NK-92 treated with Interleukin-12 subunit alpha and Interleukin-12 subunit beta, amount 100 ng/mL, for 24 hours (cell line): ENCODE measurements at places on chromosomes 16 and 17.

GRCh38 chr17:13171790-13172189 is 154.0 kb upstream of the ELAC2 start:
- no peak for DNase-seq

DNA sequence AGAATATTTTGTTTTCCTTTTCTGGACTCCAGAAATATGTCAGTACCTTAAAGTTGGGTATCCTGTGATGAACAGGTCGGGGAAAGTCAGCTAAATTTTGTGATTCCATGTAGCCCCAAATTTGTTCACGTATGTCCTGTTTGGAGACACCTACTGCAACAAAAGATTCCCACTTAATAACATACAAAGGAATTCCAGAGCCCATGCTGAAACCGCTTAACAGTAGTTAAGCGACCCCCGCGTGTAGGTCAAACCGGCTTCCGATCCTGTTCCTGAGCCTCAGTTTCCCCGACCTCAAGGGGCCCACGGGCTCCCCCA is 477 bp downstream of the MTHFSD start:
- no peak for DNase-seq

GRCh38 chr16:9738690-9739089 is 443.5 kb downstream of the GRIN2A start:
- no peak for DNase-seq

- DNase-seq = no peak
These were observed 11.1 kb downstream of the SPATA33 start for GRCh38 chr16:89668790-89669158.

DNA sequence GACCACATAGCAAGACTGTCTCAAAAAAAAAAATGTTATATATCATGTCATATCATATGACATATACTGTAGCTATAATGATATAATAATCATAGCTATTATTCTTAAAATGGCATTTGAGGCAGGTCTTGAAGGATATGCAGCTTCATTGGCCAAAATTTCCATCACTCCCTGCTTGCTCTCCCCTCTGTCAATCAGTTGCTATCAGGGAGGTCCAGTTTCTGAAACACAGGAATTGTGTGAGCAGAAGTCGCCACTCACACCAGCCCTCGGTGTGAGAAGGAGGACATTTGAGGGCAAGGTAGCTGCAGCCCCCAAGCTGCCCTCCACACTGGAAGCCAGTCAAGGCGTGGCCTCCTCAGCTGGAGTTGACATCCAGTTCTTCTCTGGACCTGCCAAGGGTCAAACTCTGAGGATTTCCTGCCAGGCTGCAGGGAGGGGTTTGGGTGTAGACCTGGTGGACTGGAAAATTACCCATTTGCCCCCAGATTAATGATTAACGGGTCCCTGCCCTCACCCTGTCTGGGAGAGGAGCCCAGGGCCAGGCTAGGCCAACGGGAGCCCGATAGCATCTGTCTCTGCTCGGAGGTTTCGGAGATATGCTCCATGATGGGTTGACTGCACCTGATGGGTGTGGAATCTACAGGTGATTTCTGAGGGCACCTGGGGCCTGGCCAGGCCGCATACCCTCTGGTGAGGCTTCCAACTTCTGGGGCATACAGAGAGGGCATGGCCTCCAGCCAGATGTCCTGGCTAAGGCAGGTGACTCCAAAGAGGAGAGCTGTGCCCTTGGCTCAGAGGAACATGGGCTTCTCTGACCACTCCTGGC is 18.8 kb downstream of the WNT9B start:
- DNase-seq = no peak

GRCh38 chr16:16163571-16163970 is 59.7 kb downstream of the ABCC6 start:
- no peak for DNase-seq

DNA sequence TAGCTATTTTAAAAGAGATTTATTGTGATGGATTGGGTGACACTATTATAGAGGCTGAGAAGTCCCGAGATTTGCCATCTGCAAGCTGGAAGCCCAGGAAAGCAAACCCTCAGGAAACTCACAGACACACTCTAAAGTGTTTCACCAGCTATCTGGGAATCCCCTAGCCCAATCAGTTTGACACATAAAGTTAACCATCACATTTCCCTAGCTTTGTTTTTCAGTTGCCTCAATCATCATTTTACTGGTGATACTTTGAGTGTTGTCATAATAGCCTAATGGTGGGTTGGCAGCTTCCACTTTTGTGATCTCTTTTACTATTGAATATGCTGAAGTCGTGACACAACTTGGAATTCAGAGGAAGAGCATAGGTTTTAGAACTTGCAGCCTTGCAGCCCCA is 1.8 kb downstream of the SGF29 start:
- DNase-seq = no peak

- DNase-seq = no peak
These were observed 758.8 kb downstream of the CDH11 start for GRCh38 chr16:64363039-64363438.

DNA sequence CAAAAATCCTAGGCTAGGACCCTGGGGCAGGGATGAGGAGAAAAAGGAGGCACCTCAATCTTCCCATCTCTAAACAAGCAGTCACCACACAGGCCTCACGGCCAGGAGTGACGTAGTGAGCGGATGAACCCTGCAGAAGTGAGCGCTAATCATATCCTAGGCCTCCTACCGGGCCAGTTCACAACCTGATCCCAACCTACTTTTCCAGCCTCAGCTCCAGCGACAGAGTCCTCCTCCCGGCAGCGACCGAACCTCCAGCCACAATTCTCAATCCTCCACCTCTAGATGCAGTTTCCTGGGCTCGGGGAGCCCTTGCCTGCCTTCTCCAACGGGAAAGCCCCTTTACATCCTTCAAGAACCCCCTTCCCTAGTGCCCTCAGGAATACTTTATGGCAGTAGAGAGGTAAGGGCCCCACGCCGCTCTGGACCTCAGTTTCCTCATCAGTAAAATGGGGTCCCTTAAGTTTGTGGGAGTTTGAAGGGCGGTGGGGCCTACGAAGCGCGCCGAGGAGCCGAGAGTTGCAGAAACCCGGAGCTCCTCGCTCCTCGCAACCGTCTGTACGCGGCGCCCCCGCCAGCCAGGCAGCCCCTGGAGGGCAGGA is 1.4 kb downstream of the ZNF668 start:
- DNase-seq = no peak

DNA sequence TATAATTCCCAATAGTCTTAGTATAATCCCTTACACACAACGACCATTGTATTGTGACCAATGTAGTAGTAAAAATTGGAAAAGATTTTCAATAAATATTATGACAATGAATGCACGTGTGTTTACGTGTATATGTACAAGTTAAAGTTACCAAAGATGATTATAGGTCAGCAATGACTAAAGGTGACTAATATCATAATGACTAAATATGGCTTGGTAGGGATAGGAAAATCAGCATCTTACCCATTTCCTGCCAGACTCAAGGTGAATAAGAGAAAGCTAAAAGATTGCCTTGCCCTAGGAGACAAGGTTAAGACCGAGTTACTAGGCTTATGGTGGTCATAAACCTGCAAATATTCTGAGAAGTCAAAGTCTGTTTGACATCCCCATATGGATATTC is 34.4 kb downstream of the CPD start:
- DNase-seq = no peak

DNA sequence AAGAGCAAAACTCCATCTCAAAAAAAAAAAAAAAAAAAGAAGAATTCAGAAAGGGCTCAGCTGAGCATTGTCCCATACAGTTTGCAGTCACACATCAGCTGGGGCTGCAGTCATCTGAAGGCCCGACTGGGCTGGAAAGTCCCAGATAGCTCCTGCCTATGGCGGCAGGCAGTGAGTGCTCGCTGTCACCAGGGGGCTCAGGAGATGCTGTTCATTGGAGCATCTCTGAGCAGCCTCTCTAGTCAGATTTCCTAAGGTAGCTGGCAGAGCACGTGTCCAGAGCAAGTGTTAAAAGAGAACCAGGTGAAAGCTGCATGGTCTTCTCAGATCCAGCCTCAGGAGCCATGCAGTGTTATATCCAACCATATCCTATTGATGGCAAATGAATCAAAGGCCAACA is 75.8 kb downstream of the WSCD1 start:
- no peak for DNase-seq

DNA sequence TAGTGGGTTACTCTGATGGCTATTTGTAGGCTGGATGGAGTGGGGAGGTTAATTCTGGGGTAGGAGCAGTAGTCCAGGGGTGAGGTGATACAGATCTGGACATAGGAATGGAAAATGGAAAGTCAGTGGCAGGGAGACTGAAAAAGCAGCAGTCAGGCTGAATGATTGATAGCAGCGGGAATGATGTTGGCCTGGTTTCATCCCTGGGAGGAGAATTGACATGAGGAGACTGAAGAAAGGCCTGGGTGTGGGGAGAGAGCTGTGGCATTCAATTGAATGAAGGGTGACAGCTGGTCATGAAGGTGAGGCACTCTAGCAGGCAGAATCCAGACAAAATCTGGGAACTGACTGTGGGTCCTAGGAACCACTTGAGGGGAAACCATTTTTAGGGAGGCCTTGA is 34.7 kb upstream of the CLEC18A start:
- no peak for DNase-seq

- DNase-seq = no peak
These were observed 6.2 kb downstream of the KATNB1 start for GRCh38 chr16:57741660-57742191.

DNA sequence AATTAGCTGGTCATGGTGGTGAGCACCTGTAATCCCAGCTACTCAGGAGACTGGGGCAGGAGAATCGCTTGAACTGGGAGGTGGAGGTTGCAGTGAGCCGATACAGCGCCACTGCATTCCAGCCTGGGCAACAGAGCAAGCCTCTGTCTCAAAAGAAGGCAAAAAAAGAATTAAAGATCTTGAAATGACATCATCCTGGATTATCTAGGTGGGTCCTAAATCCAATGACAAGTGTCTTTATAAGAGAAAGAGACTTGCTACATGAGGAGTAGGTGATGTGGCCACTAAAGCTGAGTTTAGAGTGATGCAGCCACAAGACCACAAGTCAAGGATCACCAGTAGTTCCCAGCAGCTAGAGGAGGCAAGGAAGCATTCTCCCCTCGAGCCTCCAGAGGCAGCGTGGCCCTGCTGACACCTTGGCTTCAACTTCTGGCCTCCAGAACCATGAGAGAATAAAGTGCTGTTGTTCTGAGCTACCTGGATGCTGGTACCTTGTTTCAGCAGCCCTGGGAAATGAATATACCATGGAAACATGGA is 15.8 kb downstream of the CIITA start:
- no peak for DNase-seq

GRCh38 chr17:4679658-4680057 is 24.3 kb downstream of the PELP1 start:
- no peak for DNase-seq

- no peak for DNase-seq
These were observed 25.5 kb downstream of the MAP3K14 start for GRCh38 chr17:45291171-45291805.

DNA sequence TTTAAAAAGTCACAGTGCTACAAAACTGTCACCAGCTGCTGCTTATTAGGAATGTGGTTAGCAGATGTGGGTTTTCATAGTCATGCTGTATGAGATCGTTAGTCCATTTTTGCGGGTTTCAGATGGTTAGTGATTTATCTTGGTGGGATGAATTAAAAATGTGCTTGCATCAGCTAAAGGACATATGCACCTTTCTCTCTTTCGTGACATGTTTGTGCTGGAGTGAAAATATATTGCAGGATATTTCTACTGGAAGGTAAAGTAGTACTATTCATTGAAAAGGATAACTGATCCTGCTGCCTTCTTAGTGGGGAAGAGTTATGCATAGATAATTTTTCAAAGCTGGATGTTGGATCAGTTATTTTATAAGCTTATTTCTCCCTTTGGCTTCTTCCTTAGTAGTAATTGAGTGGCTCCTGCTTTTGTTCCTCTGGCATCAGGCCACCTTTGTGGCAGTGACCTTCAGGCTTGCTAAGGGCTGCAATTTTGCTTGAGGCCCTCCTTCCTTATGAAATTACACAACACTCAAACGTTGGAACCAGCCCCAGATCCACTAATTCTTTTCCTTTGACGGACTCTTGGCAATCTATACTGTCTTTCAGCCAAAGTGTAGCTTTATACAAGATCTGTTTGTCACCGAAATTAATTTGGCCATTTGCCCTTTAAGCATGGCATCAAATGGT is 7.5 kb upstream of the SNTB2 start:
- no peak for DNase-seq

GRCh38 chr17:50206604-50207293 is 5.3 kb upstream of the COL1A1 start:
- DNase-seq = no peak

GRCh38 chr16:50778284-50779163 is 36.6 kb downstream of the CYLD start:
- DNase-seq = no peak

- DNase-seq = no peak
These were observed 34.7 kb downstream of the BAHCC1 start for GRCh38 chr17:81429821-81430551.

- DNase-seq = no peak
These were observed 37.1 kb upstream of the SLC38A8 start for GRCh38 chr16:84079664-84080063.

DNA sequence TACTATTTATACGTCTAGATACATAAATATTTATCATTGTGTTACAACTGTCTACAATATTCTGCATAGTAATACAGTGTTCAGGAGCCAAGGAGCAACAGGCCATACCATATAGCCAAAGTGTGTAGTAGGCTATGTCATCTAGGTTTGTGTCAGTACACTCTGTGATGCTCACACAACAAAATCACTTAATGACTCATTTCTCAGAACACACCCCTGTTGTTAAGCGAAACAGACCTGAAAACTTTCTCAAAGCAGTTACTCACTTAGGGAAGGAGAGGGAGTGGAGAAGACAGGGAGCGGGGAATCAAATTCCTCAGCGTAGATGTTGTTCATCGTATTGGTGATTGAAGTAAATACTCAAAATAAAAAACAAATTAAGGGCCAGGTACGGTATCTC is 269.5 kb downstream of the STX8 start:
- DNase-seq = no peak

DNA sequence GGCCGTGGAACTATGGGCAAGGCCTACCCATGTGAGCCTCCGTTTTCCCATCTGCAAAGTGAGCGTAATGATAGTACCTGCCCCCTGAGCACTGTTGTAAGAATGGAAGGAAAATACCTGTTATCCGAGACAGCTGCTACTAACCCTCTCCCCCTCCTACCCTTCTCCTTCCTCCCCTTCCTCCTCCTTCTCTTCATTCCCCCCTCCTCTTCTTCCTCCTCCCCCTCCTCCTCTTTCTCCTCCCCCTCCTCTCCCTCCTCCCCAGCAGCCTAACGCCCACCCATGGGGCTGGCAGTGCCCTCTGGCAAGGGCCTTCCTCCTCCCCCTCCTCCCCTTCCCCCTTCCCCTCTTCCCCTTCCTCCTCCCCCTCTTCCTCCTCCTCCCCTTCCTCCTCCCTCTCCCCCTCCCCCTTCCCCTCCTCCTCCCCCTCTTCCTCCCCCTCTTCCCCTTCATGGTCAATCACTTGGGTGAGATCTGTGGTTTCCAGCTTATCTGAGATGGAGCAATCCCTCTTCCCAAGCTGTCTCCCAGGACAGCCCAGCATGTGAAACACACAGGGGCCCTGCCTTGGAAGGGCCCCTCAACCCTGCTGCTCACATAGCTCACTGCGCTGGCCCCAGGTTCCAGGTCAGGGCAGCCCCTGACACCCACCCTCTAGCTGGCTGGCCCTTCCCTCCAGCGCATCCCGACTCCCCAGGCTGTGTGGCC is 6.4 kb downstream of the ZFPM1 start:
- no peak for DNase-seq
